Ascending aorta (tissue), 2 donors: ENCODE measurements at places on chromosomes 4 and X. TPM values are rescaled to one million over a fixed set of nuclear protein-coding genes. Genes with fewer than 3 reads are reported as not detected.

Gene BRCC3
- total RNA-seq, result 9.4 TPM

Gene MXRA5
- total RNA-seq, result 0.21 TPM

Gene FGF5
- not detected for total RNA-seq

GRCh38 chr4:180285796-180286195, 1957.4 kb upstream of the TENM3 start:
- no peaks in the 10 kb centered on the region for H3K36me3 ChIP-seq
- H3K27me3 ChIP-seq, result no peaks in the 10 kb centered on the region
- no peak overlapping the region for H3K27ac ChIP-seq
- no peak overlapping the region for H3K4me3 ChIP-seq
- H3K4me1 ChIP-seq, result no peaks in the 10 kb centered on the region

- no peak for DNase-seq
- H3K4me3 ChIP-seq, result no peak overlapping the region
- H3K27me3 ChIP-seq, result no peaks in the 10 kb centered on the region
- no peaks in the 10 kb centered on the region for H3K36me3 ChIP-seq
- H3K27ac ChIP-seq, result no peak overlapping the region
These were observed 7.3 kb downstream of the INPP4B start for GRCh38 chr4:142838778-142839177.

GRCh38 chr4:114156371-114156770, 176.9 kb upstream of the ARSJ start:
- H3K27me3 ChIP-seq, result no peaks in the 10 kb centered on the region
- H3K36me3 ChIP-seq, result no peaks in the 10 kb centered on the region
- no peak overlapping the region for H3K27ac ChIP-seq
- DNase-seq, result no peak
- no peak overlapping the region for H3K4me3 ChIP-seq

GRCh38 chrX:132776486-132777210, 181.8 kb downstream of the HS6ST2 start:
- no peak for DNase-seq
- no peaks in the 10 kb centered on the region for H3K27me3 ChIP-seq
- no peak overlapping the region for H3K27ac ChIP-seq

GRCh38 chr4:54659313-54659712, 1.6 kb downstream of the KIT start:
- H3K36me3 ChIP-seq, result no peaks in the 10 kb centered on the region
- peak overlapping the region; percentile 80 for H3K4me3 ChIP-seq
- no peak for DNase-seq
- peaks cover 6% of the 10 kb centered on the region for H3K4me1 ChIP-seq
- H3K27me3 ChIP-seq, result no peaks in the 10 kb centered on the region
- no peak overlapping the region for H3K27ac ChIP-seq
